ENCODE measurements at places on chromosomes 3 and 15. TPM values are rescaled to one million over a fixed set of nuclear protein-coding genes. Genes with fewer than 3 reads are reported as not detected.

- peaks cover 3% of the 10 kb centered on the region for H3K27me3 ChIP-seq
- no peak for DNase-seq
- H3K27ac ChIP-seq, result no peak overlapping the region
- no peaks in the 10 kb centered on the region for H3K36me3 ChIP-seq
- no peaks in the 10 kb centered on the region for H3K4me1 ChIP-seq
- no peak overlapping the region for H3K4me3 ChIP-seq
These were observed 95.4 kb downstream of the HMG20A start for GRCh38 chr15:77516076-77516475.

GRCh38 chr3:45516829-45517228 is 77.7 kb upstream of the LIMD1 start:
- no peaks in the 10 kb centered on the region for H3K27me3 ChIP-seq
- DNase-seq, result no peak
- H3K36me3 ChIP-seq, result peaks cover 14% of the 10 kb centered on the region
- H3K4me1 ChIP-seq, result peaks cover 6% of the 10 kb centered on the region
- H3K27ac ChIP-seq, result no peak overlapping the region

The CIDEC gene
- not detected for total RNA-seq

GRCh38 chr3:59878038-59878427 is 828.2 kb upstream of the CFAP20DC start:
- H3K27me3 ChIP-seq, result no peaks in the 10 kb centered on the region
- H3K27ac ChIP-seq, result no peak overlapping the region
- no peak for DNase-seq
- no peaks in the 10 kb centered on the region for H3K36me3 ChIP-seq

The FSTL1 gene
- total RNA-seq, result 1,886 TPM

- no peaks in the 10 kb centered on the region for H3K36me3 ChIP-seq
- no peak overlapping the region for H3K4me3 ChIP-seq
- H3K4me1 ChIP-seq, result peaks cover 31% of the 10 kb centered on the region
- DNase-seq, result no peak
These were observed 177.6 kb downstream of the MEGF11 start for GRCh38 chr15:66075947-66076346.

The ELL3 gene
- 1.2 TPM for total RNA-seq

DNA sequence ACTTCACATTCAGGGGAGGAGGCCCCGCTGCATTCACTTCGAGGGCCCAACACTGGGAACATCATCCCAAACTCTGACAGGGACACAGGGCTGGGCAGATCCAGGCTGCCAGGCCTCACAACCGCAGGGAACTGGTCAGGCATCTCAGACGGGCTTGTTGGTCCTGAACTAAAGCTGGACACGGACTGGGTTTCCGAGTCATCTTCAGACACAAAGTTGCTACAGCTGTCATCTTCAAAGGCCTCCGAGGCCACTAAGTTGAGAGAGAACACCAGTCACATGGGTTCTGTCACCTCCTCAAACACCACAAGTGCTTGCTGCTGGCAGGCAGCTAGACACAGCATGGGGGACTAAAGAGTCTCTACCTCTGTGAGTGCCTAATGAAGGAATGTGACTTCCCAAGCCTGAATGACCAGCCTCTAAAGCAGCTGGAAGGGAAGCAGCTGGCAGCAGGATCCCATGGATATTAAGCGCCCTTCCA is 50.9 kb downstream of the CAPN7 start:
- no peaks in the 10 kb centered on the region for H3K4me1 ChIP-seq
- no peak for DNase-seq
- no peak overlapping the region for H3K4me3 ChIP-seq
- no peak overlapping the region for H3K27ac ChIP-seq

DNA sequence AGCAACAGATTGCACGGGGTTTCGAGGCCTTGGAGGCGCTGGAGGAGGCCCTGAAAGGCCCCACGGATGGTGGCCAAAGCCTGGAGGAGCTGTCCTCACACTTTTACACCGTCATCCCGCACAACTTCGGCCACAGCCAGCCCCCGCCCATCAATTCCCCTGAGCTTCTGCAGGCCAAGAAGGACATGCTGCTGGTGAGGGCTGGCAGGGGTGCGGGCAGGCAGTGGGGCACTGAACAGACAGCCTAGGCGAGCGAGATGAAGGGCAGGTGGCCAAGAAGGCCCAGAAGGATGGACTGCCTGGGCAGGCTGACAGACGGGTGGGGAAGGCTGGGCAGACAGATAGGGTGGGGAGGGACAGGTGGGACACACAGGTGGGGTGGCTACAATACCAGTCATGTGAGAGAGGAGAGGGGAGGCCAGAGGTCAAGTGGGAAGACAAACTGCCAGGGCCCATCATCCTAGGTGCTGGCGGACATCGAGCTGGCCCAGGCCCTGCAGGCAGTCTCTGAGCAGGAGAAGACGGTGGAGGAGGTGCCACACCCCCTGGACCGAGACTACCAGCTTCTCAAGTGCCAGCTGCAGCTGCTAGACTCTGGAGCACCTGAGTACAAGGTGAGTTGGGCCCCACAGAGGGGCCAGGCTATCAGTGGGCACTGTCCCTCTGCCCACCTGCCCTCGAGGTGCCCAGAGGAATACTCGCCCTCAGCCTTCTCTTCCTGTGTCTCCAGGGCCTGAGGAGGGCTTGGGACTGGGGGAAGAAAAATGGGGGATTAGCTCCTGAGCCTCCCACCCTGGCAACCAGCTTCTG is 3.1 kb downstream of the PARP3 start:
- H3K4me3 ChIP-seq, result no peak overlapping the region
- H3K27me3 ChIP-seq, result no peaks in the 10 kb centered on the region
- no peak for DNase-seq
- no peaks in the 10 kb centered on the region for H3K36me3 ChIP-seq
- peaks cover 19% of the 10 kb centered on the region for H3K4me1 ChIP-seq

- peaks cover 25% of the 10 kb centered on the region for H3K4me1 ChIP-seq
- no peak overlapping the region for H3K4me3 ChIP-seq
- H3K36me3 ChIP-seq, result no peaks in the 10 kb centered on the region
- peaks cover 10% of the 10 kb centered on the region for H3K27me3 ChIP-seq
- no peak overlapping the region for H3K27ac ChIP-seq
These were observed 6.7 kb downstream of the LMOD3 start for GRCh38 chr3:69115731-69116130.

The ABTB1 gene
- total RNA-seq, result 10.6 TPM

DNA sequence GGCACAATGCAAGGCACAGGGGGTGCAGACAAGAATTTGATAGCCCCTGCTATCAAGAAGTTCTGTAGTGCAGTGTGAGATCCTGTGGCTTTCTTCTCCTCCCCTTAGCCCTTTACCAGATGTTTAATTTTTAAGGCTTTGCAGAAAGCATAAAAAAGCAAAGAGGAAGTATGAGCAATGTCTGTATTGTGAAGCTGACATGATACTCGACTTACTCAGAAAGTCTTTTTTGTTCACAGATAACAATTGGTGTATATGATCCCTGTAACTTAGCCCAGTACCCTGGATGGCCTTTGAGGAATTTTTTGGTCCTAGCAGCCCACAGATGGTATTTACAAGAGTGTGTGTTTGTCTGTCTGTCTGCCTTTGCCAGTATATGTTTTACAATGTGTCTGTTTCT is 58.9 kb downstream of the ATG7 start:
- peak; percentile 23 for DNase-seq
- H3K27ac ChIP-seq, result peak overlapping the region; percentile 65
- H3K36me3 ChIP-seq, result peaks cover 26% of the 10 kb centered on the region
- peak overlapping the region; percentile 23 for H3K4me3 ChIP-seq

DNA sequence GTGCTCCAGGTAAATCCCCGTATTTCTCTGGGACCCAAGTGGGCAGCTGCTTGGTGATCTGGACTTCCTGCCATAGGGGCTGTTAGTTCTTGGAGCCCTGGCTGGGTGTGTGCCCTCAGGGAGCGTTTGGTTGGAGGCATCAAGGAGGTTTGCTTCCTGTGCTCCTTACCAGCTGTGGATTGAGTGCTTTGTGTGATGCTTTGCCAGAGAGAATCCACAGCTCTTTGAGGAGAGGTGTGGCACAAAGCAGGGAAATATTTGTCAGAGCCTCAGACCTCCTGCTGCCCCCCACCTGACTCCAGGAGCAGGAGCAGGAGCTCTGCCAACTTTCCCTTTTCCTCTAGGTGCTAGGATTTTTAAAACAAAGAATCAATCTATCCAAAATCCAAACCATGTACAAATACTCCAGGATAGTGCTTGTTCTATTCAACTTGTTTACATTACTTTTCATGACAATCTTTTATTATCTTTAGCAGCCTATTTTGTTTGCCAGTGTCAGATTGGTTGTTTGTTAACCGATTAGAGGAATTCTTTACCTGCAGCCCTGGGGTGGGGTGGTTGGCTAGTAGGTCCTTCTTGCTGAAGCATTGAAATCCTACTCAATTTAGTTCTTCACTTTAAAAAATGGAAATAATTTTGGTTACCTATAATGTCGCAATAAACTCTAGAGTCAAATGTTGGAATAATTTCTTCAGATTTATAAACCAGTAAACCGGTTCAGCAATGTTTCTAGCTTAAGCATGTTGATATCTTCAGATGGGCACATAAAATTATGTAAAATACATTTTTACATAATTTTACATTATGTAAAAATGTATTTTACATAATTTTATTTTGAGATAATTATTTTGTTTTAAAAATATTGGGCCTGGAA is 2.5 kb downstream of the CTDSPL start:
- H3K27me3 ChIP-seq, result no peaks in the 10 kb centered on the region
- H3K4me1 ChIP-seq, result peaks cover 69% of the 10 kb centered on the region
- DNase-seq, result no peak
- peak overlapping the region; percentile 67 for H3K27ac ChIP-seq

GRCh38 chr3:51669241-51670052 is 1.6 kb upstream of the TEX264 start:
- H3K4me1 ChIP-seq, result peaks cover 40% of the 10 kb centered on the region
- H3K4me3 ChIP-seq, result no peak overlapping the region
- H3K27ac ChIP-seq, result peak overlapping the region; percentile 62
- DNase-seq, result peak; percentile 83
